Glutamatergic neuron (in vitro differentiated cells): ENCODE measurements at places on chromosomes 16 and 17. TPM values are rescaled to one million over a fixed set of nuclear protein-coding genes. Genes with fewer than 3 reads are reported as not detected.

Gene RNF222
- not detected for total RNA-seq

Gene RASD1
- total RNA-seq = 140 TPM

Gene VAT1L
- 17.9 TPM for total RNA-seq

Gene FOXN1
- not detected for total RNA-seq

Gene DBF4B
- 15.5 TPM for total RNA-seq

Gene PRSS22
- total RNA-seq = not detected

Gene PHOSPHO1
- total RNA-seq = 0.22 TPM
